ENCODE measurements at places on chromosomes 7 and 10.

DNA sequence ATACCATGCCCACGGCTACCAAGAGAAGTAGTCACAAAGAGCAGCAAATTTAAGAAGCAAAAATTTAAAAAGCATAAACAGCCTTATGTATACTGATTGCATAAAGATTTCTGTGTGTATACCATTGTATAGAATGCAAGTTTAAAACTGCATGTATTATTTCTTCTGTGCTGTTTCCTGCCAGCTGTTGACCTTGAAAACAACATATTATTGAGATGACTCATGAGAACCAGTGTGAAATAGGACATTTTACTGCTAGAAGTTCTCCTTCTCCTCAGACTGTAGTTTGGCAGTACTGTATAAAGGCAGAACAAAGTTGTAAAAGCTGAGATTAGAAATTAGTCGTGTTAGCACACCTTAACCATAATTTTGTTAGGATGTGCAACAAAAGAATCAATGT is 42.3 kb upstream of the SGCE start:
- no peak for DNase-seq

DNA sequence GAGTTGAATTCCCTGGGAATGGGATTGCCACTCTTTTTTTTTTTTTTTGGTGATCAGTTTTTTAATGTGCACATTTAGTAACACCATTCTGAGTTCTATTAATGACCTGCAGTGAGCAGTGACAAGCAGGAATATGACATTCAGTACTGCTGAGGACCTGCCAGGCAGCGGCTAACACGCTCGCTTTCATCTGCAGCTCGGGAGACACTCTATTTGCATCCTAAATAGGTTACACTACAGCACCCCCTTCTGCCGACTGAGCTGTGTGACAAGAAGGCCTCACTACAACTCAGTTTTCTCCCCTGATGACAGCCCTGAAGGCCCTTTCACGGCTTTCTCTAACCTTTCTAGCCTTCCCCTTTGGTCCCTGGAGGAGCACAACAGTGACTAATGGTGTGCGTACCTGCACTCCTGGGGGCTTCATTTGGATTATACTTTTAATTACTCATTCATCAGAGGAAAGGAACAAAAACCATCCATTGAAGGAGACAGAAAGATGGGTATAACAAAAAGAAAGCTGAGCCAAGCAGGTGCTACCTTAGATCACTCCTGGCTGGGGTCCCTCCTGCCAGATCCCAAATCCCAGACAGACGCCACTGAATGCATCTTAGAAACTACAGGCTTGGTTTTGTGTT is 872.4 kb downstream of the LRMDA start:
- peak; percentile 63 for DNase-seq

DNA sequence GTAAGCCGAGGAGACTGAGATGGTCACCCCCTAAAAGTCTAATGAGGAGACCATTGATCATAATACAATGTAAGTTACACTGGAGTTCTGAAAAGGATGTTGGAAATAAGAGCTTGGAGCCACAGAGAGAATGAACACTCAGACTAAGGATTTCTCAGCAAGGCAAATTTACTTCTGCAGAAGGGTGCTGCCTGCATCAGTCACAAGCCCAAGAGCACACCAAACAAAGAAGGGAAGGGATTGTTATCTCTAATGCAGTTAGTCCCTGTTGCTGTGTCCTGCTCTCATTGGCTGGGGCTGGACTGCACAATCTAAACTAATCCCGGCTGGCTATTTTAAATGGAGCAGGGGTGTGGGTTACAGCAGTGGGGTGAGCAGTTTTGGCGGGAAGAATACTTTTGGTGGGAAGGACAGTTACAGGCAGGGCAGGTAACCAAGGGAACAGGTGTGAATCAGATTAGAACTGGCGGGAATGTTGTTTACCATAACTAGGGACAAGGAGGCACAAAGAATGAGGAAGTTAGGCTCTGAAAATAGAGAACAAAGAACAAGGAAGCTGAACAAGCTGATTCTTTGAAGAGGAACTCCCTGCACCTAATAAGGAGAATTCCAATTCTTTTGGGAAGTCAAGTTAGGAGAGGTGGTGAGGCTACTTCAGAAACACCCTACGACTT is 30.3 kb upstream of the TRIM24 start:
- no peak for DNase-seq

DNA sequence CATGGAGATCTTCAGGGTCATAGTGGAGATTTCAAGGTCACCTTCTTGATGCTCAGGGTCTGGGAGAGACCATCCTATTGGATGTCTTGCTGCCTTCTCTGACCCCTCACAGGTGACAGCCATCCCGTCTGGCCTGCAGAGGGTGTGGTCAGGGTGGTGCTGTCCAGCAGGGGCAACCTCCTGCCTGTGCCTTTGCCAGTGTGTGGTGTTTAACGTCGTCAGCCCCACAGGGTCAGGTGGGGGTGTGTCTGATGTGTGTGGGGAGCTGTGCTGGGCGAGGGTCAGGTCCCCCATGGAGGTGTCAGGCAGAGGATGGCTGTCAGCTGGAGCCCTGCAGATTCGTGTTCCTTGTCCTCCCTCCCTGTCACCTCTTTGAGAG is 16.5 kb downstream of the ADCY1 start:
- DNase-seq = no peak

DNA sequence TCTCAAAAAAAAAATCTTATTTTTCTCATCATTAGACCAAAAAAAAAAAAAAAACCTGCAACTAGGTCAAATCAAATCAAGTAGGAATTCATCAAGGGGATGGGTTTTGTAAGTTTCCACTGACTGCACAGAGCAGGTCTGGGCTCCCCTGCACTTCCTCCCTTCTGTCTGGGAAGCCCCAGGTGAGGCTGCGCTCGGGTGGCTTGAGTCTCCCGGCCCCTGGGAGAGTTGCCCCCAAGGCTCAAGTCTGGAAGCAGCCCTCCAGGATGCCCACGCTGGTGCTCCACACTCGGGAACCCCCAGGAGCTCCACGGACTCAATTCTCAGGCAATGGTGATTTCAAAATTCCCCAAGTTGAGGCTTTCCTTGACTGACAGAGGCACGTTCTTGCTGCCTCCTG is 41.7 kb upstream of the RBM33 start:
- no peak for DNase-seq

- no peak for DNase-seq
Observed at GRCh38 chr7:41915871-41916270, 213.0 kb upstream of the INHBA start.

DNA sequence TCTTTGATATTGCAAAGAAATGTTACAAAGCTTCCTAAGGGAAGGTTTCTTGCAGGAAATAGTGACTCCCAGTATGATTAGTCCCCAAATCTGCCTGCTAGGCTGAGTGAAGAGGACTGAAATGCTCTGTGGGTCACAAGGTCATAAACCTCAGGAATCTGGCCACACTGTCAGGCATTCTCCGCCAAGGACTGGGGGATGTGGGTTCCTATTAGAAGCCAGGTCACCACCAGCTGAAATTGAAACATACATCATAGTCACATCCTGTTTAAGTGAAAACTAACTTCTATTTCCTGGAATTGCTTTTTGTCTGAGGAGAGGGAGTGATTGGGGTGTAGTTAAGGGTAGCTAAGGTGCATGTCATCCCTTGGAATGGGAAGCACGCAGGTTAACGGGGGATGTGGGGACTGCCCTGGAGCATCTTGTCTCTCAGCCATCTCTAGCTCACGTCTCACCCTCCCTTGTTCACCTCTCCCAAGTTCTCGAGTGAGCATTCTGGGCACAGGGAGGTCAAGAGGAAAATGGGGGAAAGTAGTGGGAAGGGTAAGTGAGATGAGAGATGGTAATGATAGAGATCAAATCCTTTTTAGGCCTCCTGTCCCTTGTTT is 12.0 kb upstream of the GSAP start:
- DNase-seq = no peak

GRCh38 chr10:3838460-3839437 is 53.7 kb upstream of the KLF6 start:
- DNase-seq = no peak

DNA sequence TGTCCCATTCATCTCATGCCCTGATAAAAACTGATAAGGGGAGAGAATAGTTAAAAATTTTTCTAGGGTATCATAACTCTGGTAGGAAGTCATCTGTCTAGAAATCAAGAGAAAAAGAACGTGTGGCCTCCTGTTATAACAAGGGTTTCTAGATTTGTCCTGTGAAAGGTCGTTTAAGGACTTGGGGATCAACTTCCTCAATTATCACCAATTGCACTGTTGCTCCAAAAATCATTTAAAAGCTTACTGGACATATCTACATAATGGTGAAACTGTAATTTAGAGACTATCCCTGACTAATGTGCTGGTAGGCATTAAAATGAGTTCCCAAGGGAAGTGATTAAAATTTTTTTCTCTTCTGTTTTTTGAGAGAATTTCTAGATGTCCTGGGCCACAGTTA is 58.2 kb downstream of the GPR141 start:
- no peak for DNase-seq

DNA sequence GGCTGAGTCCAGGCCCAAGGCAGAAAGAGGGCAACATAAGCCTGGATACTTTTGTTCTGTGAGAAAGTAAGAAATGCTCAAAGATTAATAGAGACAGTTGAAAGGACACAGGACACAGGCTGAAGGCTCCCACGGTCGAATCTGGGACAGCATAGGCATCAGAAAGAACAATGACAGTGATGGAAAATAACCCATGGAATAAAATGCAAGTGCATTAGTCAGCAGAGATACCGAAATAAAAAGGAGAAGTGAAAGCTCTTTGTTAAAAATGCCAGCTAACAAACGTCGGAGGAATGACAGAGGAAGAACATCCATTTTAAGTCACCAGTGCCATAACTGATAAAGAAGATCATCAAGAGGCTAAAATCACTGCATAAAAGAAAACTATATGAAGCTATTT is 19.6 kb upstream of the AGAP5 start:
- DNase-seq = no peak

- DNase-seq = no peak
Observed at GRCh38 chr10:60209874-60210570, 179.7 kb downstream of the ANK3 start.

GRCh38 chr7:69403169-69403568 is 195.1 kb upstream of the AUTS2 start:
- DNase-seq = no peak

DNA sequence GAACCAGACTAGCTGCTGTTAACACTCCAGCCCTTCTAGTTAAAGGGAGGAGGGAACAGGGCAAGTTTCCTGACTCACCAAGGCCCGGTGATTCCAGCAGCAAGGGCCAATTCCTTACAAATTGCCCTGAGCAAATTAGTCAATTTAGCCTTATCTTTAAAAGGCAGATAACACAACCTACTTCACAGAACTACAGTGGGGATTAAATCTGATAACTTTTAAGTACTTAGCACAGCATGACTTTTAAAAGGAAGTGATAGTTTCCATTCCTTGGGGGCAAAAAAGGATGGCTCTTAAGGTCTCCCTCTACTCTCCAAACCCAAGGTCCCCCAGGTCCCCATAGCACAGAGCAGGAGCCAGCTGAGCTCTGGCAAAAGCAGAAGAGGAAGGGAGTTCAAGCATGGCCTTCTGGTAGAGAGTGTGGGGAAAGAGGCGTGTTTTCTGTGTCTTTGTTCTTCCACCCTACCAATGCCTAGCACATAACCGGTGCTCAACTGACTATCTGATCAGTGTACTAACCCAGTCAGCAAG is 4.0 kb downstream of the CDCA7L start:
- DNase-seq = no peak

GRCh38 chr10:61635471-61635870 is 27.3 kb upstream of the CABCOCO1 start:
- no peak for DNase-seq

DNA sequence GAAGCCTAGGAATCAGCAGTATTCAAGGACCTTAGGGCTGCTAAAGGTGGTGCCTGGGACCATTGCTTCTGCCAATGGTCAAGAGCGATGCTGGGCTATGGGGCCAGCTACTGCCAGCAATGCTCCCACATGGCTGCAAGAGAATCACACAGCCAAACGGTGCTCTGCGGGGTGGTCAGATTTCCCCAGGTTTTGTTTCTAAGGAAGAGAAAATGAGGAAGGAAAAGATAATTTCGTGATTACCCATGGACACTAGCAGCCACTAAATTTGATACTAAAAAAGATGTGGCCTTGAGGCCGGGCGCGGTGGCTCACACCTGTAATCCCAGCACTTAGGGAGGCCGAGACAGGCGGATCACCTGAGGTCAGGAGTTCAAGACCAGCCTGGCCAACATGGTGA is 83.0 kb downstream of the LYZL2 start:
- DNase-seq = no peak

DNA sequence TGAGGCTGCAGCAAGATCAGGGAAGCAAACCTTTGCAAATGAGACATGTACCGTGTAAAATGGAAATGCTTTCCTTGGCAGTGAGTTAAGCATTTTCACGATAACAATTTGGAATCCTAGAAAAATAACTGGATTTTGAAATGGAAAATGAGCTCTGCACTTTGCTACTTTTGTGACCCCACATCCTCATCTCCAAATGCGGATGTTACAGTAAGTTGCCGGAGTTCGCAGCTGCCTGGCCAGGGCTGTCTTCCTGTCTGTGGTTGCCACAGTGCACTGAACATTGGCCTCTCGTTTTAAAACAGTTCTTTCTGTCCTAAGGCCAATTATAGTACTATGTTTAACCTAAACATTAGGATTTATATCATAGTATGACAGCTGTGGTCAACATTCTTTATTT is 136.2 kb upstream of the FZD8 start:
- DNase-seq = no peak

- DNase-seq = no peak
Observed at GRCh38 chr10:71475243-71475871, 78.6 kb downstream of the CDH23 start.

- DNase-seq = no peak
Observed at GRCh38 chr7:156158693-156159092, 346.4 kb upstream of the SHH start.

DNA sequence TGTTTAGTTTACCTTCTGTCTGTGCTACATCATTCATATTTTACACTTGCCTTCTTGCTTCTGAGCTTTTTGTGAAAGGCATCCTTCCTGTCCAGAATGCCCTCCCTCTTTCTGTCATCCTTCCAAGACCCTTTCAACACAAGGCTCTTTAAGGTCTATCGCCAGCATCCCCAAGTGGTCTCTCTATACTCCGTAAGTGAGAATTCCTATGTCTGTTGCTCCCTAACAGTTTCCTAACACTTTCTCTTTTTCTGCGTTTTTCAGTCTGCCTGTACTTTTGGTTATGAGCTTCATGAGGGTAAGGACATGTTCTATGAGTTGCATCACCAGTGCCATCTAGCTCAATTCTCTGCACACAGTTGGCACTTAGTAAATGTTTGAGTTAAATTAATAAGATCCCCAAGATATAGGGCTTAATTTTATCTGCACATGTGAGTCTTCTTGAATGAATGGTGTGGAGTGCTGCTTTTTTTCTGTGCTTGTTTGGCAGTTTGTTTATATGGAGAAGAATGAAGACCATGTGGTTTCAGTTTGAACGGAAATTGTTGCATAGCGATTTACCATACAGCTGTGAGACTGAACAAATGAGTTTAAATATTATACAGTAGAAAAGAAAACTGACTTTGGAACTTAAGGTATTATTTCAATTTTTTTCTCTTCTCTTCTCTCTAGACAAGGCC is 29.4 kb downstream of the RABGEF1 start:
- DNase-seq = no peak

DNA sequence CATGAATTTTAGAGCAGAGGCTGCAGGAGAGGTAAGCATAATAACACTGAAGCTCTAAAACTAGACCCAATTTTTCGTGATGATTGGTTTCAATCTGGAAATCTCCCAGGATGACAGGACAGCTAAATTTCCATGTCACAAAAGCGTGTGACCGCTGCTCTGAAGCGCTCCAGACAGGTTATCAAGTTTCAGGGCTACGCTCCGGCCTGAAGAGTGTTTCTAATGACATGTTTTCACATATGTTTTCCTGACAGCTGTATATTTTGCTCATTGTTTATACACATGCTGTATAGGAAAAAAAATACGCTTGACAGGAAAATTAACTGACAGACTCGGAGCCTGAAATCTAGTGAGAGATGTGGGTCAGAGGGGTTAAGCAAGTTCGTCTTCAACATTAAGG is 219.8 kb upstream of the BMPER start:
- no peak for DNase-seq

GRCh38 chr7:151426441-151426903 is 13.5 kb downstream of the CRYGN start:
- no peak for DNase-seq
